Forelimb muscle (tissue), 1 donor: ENCODE measurements at places on chromosomes 12 and 14.

- DNase-seq, result no peak
Observed at GRCh38 chr14:67820428-67820971, 921 bp downstream of the RAD51B start.

GRCh38 chr12:96327346-96327745, 72.9 kb downstream of the CDK17 start:
- DNase-seq, result no peak

DNA sequence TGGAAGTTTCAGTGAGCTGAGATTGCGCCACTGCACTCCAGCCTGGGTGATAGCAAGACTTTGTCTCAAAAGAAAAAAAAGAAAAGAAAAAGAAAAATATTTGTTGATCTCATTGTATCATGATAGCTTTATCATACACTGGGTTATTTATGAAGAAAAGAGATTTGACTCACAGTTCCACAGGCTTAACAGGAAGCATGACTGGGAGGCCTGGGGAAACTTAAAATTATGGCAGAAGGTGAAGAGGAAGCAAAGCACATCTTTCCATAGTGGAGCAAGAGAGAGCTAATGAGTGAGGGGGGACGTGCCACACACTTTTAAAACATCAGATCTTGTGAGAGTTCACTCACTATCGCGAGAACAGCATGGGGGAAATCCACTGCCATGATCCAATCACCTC, 72.7 kb upstream of the FUT8 start:
- DNase-seq, result no peak

GRCh38 chr14:83425138-83425537, 1891.5 kb upstream of the SEL1L start:
- DNase-seq, result no peak

- DNase-seq, result no peak
Observed at GRCh38 chr12:12561371-12562015, 1.2 kb downstream of the DUSP16 start.

GRCh38 chr12:4089121-4089606, 184.4 kb upstream of the CCND2 start:
- peak; percentile 59 for DNase-seq

GRCh38 chr12:107749083-107749482, 11.9 kb downstream of the PRDM4 start:
- no peak for DNase-seq
